Fibroblast of pulmonary artery (primary cell): ENCODE measurements at places on chromosomes 11 and 22.

GRCh38 chr11:2269601-2270321 lies 627 bp downstream of the ASCL2 start:
- DNase-seq, result peak; percentile 65

GRCh38 chr11:93501856-93502255 lies 41.3 kb downstream of the SMCO4 start:
- DNase-seq, result no peak

- no peak for DNase-seq
These were observed 18.2 kb downstream of the CALCA start for GRCh38 chr11:14953904-14954303.

GRCh38 chr11:95505927-95506426 lies 275.0 kb upstream of the SESN3 start:
- DNase-seq, result peak; percentile 57

GRCh38 chr11:3217818-3218482 lies 663 bp downstream of the MRGPRG start:
- DNase-seq, result no peak

- no peak for DNase-seq
These were observed 11.8 kb downstream of the MAPK1 start for GRCh38 chr22:21855676-21856075.

GRCh38 chr22:36162127-36163034 lies 1.8 kb upstream of the APOL3 start:
- DNase-seq, result no peak
